Smooth muscle cell of the umbilical artery (primary cell): ENCODE measurements at places on chromosomes 7 and 10. TPM values are rescaled to one million over a fixed set of nuclear protein-coding genes. Genes with fewer than 3 reads are reported as not detected.

Gene PVRIG
- not detected in 2 replicates for total RNA-seq

Gene CLEC2L
- total RNA-seq = not detected in 2 replicates

Gene OR6B1
- not detected in 2 replicates for total RNA-seq

Gene TMEM229A
- total RNA-seq = not detected in 2 replicates

Gene DBNL
- 125 and 154 TPM in 2 replicates for total RNA-seq

Gene ATAD1
- total RNA-seq = 47.8 and 50.7 TPM in 2 replicates

Gene FGL2
- 0.09 and 0.30 TPM in 2 replicates for total RNA-seq

Gene TMEM196
- total RNA-seq = not detected in 2 replicates

Gene UCMA
- total RNA-seq = not detected in 2 replicates

Gene MOGAT3
- not detected in 2 replicates for total RNA-seq

Gene COL26A1
- total RNA-seq = not detected in 2 replicates

Gene HMX2
- total RNA-seq = not detected in 2 replicates

Gene HOXA13
- total RNA-seq = 6.8 and 10.0 TPM in 2 replicates

Gene SAMD9L
- total RNA-seq = 11.9 and 17.0 TPM in 2 replicates
